ENCODE measurements at places on chromosomes 7 and 10.
A peak's percentile ranks its signal among the peaks of the same experiment; 100 is the strongest.

DNA sequence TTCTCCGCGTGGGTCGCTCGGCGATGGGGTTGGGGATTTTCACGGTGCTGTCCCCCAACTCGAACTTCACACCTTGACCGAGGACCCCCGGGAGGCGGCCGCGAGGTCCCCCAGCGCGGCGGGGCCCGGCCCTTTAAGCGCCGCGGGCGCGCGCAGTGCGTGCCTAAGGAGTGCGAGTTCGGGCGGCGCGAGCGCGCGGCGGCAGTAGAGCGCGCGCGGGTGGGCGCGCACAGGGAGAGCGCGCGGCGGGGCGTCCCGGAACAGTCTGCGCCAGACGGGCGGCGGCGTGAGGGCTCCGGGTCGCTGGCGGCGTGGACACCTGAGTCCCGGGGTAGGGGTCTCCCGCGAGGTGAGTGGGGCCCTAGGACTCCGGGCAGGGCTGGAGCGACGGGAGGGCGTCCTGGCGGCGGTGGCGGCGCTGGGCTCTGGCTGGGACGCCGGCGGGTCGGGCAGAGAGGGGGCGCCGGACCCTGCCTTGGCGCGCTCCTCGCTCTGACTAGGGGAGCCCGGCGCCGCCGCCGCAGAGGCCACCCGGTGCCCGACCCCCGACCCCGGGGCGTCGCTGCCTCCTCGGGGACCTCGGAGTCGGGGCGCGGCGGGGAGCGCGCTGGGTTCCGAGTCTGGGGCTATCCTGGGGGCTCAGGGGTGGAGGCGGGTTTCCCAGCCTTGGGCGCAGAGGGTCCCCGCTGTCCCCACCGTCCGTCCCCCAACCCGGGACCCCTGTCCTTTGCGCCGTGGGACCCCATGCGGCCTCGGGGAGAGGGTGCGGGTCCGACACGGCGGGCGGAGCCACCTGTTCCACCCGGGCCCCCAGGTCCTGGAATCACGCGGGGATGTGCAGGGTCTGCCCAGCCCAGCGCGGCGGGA is at the start of gene PROSER2:
TSS of gene PROSER2 (plus strand) at position 235 of the 867 bp plus-strand sequence. CDS start 28,722 bp downstream, outside the sequence.
- peak; percentile 51 for DNase-seq

DNA sequence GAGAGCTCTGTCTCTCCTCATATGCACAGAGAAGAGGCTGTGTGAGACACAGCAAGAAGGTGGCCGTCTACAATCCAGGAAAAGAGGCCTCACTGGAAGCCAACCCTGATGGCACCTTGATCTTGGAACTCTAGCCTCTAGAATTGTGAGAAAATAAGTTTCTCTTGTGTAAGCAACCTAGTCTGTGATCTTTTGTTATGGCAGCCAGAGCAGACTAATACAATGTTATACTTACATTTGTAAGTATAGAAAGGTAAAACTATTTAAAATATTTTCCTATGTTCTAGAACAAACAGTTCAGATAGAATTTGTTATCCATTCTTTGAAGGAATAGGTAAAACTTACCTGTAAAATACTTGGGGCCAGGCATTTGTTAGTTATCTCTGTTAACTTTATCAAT is 53.3 kb downstream of the LRMDA start:
- no peak for DNase-seq

DNA sequence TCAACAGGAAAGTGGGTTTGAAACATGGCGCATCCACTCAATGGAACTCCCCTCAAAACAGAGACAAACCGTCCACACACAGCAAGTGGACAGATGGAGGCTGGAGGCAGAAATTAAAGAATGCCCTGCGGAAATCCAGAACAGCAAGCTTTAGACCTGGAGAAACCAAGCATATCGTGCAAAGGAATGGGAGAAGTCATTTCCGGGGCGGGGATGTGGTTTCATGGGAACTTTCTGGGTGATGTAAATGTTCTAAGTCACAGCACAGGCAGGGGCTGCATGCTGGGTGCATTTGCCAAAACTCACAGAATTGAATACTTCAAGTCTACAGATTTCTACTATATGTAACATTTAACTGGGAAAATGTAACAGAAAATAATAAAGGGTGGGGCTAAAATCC is 213.0 kb downstream of the PTPRN2 start:
- no peak for DNase-seq

- DNase-seq, result no peak
These were observed 917.0 kb downstream of the CNTNAP2 start for GRCh38 chr7:147033641-147034040.

DNA sequence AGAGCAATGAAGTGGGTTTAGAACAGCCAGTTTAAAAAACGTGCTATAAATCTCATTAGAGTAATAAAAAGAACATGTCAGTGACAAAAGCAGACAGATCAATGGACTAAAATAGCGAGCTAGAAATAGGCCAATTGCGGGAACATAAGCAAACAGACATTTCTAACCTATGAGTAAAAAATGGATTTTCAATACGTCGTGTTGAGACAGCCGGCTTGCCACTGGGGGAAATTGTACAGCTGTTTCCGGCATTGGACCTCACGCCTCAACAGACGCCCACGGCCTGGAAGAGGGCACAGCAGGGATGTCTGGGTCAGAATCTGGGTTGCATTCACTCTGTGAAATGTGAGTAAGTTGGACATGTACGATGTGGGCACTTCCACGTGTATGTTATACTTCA is 92.9 kb downstream of the SVOPL start:
- DNase-seq, result peak; percentile 42

DNA sequence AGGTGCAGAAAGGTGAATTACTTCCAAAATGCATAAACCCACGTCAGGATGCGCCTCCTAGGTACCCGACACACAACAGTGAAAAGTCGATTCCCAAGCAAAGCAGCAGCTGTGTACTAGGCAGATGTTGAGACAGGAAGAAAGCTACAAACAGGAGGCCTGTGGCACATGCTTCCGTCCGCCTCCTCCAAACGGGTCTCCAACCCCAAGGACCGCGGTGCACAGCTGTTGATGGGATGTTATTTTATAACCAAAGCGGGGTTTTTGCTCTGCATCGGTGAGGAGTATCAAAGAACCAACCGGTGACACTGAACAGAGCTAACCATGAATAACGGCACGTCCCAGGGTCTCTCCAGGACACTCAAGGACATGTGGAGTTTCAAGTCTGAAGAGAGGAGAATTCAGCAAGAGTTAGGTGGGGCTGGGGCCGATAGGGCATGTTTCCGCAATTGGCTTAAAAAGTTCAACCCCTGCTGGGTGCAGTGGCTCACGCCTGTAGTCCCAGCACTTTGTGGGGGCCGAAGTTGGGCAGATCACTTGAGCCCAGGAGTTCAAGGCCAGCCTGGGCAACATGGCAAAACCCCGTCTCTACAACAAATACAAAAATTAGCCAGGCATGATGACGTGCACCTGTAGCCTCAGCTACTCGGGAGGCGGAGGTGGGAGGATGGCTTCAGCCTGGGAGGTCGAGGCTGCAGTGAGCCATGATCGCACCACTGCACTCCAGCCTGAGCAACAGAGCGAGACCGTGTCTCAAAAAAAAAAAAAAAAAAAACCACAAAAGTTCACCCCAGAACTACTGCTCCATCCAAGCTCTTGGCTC is 108.0 kb downstream of the SMURF1 start:
- DNase-seq, result no peak

DNA sequence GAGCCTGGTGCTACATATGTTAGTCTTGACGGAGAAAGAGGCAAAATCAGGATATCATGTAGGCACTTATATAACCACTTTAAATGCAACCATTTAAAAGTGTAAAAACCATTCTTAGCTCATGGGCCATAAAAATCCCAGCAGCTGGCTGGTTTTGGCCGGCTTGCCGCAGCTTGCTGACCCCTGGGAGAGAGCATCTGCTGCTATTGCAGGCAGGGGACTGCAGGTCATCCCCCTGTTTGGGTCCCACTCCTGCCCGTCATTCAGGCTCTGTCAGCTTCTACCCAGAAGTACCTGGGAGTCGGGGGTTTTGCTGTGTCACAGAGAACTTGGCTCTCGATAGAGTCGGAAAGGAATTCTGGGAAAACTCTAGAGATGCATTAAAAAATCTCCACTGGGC is 187.4 kb downstream of the CUX1 start:
- no peak for DNase-seq

DNA sequence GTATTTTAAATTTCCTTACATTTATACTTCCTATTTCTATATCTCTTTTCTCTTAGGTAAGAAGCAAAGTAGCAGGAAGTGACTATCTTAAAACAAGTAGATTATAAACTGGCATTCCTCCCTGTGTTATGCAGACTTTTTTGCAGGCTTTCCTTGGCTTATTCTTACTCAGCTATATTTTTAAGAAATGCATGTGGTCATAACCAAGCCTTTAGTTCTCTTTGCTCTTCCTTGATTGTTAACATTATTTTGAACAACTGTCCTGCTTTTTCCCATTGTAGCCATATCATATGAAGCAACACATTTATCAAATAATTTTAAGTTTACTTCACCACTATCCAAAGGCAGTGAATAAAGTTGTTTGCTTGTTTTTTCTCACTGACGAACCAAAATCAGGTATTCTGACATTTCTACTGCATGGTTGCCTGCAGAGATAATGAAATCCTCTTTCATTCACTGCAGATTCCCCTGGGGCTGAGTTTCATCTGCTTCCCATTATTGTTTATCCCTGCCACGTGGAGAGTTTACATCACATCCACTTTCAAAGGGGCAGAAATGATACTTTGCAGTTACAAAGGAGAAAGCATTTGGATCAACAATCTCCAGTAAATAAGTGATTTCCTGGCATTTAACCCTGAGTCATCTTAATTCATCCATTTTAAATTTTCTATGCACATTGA is 389.9 kb upstream of the SEMA3C start:
- no peak for DNase-seq

GRCh38 chr10:18140957-18141845 is 977 bp downstream of the CACNB2 start:
- no peak for DNase-seq

- peak; percentile 82 for DNase-seq
These were observed 11.0 kb downstream of the MPP7 start for GRCh38 chr10:28291881-28292297.

GRCh38 chr10:20737107-20737506 is 160.0 kb downstream of the NEBL start:
- no peak for DNase-seq

- no peak for DNase-seq
These were observed 124.0 kb downstream of the HERPUD2 start for GRCh38 chr7:35570937-35571336.

DNA sequence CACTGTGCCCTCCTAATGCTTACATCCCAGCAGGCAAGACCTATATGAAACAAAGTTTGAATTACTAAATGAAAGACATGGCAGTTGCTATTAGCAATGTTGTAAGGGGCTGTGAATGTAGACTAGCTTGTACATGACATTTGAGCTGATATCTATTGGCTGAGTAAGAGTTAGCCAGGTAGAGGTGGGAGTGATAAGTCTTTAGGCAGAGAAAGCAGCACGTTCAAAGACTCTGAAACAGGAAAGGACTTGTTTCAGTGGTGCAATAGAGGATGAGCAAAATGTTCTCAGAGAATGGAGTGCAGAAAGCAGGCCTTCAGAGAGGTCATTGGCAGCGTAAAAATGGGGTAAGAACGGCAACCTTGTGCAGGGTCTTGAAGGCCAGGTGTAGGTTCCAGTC is 687.6 kb downstream of the AUTS2 start:
- DNase-seq, result no peak

DNA sequence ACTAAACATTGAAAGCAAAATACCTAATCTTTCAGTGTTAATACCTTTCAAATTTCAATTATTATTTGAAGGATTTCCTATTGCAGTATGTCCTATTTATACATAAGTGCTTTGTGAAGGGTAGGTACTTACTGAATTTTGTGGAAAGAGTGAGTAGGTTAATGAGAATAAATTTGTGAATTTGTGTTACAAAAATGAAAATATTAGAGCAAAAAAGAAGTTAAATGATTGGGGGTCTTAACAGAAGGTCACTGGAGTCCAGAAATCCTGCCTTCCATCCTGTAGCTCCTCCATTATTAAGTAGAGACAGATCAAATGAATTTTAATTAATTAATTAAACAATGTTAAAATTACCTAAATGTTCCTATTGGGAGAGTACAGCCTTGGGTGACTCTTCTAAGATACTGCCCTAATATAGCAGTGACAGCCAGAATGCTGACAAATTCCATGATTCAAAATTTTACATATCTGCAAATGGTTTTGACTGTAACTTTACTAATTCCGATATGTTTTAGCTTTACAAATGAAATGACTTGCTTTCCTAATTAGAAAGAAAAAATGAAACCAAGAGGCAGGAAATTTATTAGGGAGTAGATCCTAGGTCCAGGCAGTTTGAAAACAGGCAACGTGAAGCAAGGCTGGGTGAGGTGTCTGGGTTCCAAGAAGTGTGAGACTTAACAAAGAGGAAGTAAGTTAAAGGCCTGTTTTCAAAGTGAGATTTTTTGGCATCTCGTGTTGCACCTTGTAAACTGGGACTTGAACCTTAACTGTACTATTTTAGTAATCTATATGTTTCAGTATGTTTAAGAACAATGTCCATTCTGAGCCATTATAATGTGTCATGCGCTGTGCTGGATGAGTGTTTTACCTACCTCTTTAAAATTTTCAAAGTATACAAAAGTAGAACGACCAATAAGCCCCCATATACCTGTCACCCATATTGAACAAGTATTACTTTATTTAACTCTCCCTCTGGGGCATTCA is 1.5 kb downstream of the PIK3CG start:
- no peak for DNase-seq

DNA sequence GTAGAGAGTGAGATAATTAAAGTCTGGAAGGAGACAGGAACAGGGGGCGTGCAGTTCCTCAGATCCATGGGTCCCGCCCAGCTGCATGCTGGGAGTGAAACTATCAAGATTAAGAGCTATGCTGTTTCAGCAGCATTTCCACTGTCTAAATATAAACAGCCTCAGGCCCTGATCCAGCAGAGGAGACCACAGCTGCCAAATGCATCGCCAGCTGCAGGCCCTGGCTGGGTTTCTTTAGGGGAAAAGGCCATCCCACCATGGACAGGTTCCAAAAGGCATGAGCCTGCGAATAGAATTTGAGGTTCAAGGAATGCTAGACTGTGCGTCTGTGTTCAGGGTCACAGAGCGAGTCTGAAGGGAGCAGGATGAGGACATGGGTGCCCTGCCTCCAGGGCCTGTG is 411.4 kb downstream of the PAXIP1 start:
- no peak for DNase-seq

- no peak for DNase-seq
These were observed 712 bp downstream of the FOXP2 start for GRCh38 chr7:114415064-114415989.

DNA sequence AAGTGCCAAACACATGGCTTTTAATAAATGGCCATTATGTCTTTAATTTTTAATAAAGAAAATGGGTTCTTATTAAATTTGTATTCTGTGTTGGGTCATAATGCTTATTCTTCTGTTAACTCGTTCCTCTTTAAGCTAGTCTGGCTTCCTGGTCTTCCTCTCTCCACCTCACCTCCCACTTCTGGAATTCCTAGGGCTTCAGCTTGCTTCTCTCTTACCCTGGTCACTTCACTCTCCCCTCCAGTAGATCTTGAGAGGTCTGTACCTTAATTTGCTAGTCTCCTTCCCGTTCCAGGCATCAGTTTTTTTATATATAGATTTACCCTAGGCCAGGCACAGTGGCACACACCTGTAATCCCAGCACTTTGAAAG is 111.2 kb downstream of the RALA start:
- DNase-seq, result no peak

GRCh38 chr10:108911814-108912541 is 1011.3 kb downstream of the XPNPEP1 start:
- DNase-seq, result no peak

GRCh38 chr10:70404787-70405036 is 767 bp downstream of the EIF4EBP2 start:
- no peak for DNase-seq

Data from activated CD8-positive, alpha-beta T cell treated with anti-CD3 and anti-CD28 coated beads for 36 hours (primary cell).